Neural crest cell (in vitro differentiated cells): ENCODE measurements at places on chromosomes 12 and 14.

- no peak for DNase-seq
Measured at GRCh38 chr14:75753696-75754095, 92.7 kb downstream of the TTLL5 start.

GRCh38 chr12:1117970-1118563 is 127.0 kb downstream of the ERC1 start:
- DNase-seq = peak; percentile 61

DNA sequence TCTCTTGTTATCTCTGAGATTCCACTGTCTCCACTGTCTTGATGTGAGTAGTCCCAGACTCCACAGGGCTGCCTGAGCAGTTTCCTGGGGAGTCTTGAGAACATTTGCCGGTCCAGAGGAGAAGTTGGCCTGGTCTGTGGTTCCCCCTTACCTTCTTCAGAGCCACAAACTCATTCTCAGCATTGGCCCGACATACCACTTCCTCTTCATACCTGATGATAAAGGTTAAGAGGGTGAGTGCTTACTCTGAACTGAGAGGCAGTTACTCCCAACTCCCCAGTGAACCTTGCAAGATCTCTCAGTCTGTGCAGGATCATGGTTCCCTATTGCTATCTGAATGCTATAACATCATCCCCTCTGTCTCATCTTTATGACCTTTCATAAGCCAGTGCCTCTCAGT is 2.6 kb downstream of the KRT84 start:
- no peak for DNase-seq

- DNase-seq = no peak
Measured at GRCh38 chr12:104569346-104570173, 112.8 kb downstream of the CHST11 start.

DNA sequence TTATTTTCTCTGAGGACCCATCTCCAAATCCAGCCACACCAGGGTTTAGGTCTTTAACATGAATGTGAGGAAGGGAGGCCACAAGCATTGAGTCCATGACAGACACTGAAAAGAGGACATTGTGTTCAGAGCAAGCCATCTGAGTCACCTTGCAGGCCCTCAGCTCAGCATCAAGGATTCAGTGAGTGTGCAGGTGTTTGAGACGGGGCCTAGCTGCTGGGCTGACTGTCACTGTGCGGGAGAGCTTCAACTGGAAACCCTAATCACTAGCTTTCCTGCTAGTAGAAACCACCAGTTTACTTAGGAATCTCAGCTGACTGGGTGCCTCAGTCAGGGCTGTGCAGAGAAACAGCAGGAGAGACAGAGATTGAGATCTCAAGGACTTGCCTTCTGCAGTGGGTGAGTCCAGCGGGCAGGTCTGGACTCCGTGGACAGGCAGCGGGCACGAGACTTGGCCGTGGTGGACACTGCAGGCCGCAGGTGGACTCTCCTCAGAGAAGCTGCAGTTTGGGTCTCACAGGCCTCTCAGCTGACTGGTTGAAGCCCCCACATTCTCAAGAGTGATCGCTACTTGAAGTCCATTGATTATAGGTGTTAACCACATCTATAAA is 86.1 kb upstream of the DYNC1H1 start:
- no peak for DNase-seq

- no peak for DNase-seq
Measured at GRCh38 chr12:19752712-19753111, 313.4 kb downstream of the AEBP2 start.

DNA sequence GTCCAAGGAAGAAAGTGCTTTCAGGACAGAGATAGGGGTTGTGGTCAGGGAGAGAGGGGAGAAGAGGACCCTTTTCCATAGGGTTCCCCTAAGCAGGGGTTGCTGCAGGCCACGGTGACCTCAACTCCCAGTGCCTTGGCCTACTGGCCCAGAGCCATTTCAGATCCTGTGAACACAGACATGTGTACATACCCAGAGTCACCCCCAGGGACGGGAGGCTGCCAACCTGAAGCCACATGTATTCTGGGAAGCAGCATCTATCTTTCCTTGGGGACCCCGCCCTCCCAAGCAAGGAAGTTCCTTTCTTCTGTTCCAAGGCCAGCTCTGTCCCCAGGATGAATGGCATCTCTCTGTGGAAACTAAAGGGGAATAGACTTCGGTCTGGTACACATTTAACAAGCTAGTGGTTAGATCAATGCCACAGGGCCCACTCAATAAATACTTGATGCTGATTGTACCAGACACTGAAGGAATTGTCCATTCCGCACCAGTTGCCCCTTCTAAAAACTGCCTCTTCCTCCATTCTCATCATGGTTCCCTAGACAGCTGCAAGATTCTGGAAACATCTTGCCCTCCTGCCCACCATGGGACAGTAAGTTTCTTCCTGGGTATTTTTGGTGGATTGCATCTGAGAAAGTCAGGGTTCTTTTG is 25.2 kb upstream of the DGLUCY start:
- no peak for DNase-seq

DNA sequence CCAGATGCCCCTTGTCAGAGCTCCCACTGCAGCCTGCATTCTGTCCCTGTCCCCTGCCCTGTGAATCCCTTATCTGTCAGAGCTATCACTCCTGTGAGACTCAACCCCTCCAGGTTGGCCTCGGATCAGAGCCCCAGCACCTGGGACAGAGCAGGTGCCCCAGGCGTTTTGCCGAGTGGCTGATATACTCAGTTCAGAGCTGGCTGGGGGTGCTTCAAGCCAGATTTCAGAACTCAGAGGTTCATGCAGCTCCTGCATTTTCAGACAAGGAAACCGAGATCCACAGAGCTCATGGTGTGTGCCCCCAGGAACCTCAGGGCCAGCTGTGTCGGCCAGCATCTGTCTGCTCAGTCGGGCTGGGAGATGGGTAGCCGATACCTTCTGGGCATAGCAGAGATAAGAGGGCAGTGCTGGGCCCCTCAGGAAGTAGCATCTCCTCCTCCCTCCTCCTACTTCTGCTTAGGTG is 228.0 kb upstream of the RTL1 start:
- no peak for DNase-seq

- DNase-seq = no peak
Measured at GRCh38 chr14:21192875-21193535, 37.1 kb upstream of the OR5AU1 start.

DNA sequence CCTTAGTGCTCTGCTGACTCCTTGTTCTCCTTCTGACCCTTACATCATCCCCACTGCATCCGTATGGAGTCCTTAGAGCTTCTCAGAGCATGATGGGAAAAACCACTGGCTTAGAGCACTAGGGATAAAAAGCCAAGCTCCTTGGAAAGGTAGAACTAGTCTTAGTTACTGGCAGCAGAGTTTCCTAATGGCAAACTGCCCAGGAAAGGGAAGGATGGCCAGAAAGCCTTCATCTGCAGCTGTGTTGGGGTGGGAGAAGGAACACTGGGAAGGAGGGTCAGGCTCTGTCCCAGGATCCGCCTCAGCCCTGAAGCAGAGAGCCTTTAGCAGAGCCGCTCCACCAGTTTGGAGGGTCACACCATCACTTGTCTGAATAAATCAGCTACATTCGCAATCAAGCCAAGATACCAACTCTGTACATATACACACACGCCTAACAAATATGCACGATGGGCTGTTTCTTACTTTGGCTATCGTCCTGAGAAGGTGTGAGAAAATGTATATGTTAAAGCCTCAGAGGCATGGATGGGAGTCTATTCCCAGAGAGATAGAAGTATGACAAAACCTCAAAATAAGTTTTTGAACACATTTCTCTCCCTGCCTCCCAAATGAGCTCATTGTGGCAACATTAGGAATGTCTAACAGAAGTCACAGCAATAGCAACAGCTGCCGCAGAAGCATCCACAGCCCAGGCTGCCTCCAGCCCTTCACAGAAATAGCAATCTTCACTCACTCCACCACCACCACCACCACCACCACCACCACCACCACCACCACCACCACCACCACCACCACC is 18.6 kb upstream of the GALNT8 start:
- DNase-seq = no peak

GRCh38 chr12:90090929-90091651 is 382.5 kb upstream of the ATP2B1 start:
- no peak for DNase-seq

DNA sequence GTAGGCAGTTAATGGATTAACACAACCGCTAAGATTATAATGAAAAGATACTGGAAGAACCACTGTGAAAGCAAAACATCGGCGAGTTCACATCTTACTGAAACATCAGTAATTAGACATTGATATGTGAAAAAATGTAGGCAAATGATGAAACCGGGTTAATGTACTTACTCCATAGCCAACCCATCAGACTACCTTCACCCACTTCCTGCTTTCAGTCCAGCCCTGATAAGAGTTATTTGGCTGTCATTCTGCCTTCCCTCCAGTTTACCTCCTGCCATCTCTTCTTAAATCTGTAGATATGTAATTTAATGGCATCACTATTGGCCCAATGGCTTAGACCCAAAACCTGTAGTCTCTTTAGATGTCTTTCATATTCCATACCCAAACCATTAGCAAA is 46.0 kb upstream of the LGR5 start:
- no peak for DNase-seq

DNA sequence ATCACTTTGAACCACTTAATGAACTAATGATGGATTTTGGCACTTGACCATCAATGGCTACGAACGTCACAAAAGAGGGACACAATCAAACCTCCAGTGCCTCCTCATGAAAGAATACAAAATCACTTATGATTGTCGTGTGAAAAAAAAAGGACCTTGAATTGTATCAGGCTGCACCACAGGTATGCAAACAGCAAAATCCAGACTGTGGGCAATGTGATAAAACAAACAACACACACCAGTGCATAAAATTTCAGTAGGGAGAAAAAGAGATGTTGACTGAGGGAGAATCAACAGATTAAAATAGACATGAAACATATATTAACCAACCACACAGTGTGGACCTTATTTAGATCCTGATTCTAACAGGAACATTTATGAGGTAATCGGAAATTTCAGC is 2.6 kb downstream of the TSPAN8 start:
- DNase-seq = no peak

DNA sequence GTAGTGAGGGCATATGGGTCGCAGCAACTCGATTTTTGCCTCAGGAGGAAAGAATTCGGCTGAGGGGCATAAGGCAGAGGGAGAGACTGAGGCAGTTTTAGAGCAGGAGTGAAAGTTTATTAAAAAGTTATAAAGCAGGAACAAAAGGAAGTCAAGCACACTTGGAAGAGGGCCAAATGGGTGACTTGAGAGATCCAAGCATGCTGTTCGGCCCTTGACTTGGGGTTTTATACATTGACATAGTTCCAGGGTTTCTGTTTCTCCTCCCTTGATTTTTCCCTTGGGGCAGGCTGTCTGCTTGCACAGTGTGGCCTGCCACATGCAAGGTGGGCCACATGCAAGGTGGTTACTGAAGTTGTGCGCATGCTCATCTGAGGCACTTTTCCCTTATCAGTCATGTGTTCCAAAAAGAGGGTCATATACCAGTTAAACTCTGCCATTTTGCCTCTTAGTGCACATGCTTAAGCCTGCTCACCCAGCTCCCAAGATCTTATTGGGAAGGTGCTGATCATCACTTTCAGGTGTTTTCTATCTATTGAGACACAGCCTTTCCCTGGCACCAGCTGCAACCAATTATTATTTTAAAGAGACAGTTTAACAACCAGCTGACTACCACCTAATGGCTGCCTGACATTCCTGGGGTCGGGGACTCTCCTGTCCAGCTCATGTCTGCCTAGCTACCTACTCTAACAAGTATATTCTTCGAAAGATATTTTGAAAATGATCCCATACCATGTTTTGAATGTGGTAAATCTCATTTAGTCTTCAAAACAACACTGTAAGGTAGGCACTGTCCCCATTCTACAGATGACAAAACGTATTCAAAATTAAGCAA is 19.9 kb downstream of the PTGER2 start:
- DNase-seq = no peak

DNA sequence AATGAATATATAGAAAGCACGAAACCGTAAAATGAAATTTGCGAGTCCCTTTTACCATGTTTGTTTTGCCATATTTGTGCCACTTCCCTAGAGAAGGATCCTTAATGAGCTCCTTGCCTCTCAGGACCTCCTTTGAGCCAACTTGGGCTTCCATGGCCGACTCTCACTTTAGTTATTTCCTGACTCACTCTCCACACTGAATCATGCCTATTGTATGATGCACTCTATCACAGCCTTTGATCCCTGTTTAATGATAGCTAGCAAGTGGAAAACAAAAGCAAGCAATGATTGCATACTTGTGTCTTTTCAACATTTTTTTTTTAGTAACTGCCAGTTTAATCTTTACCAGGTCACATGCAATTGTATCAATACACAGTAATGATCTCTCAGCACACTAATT is 153.2 kb downstream of the CCER1 start:
- DNase-seq = no peak

DNA sequence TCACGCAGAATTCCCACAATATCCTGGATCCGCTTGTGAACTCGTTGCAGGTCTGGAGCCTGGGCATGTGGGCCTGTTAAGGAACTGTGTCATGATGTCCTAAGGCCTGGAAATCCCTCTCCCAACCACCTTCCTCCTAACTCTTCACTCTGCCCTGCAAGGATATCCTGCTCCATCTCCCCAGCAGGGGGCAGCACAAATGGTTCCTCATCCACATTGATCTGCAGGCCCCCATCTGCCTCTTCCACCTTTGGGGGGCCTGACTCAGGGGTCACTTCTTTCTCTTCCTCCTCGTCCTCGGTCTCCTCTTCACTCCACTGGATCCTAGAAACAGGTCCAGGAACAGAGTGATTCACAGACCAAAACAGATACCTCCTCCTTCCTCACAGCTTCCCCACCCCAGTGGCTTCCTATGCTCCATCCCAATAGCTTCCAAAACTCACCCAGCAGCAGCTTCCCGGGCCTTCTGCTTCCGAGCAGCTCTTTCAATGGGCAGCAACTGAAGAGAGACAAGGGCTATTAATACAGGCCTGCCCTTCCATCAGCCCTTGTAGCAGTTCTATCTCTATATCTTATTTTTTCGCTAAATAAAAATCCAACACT is 4.5 kb downstream of the NOP2 start:
- peak; percentile 72 for DNase-seq

DNA sequence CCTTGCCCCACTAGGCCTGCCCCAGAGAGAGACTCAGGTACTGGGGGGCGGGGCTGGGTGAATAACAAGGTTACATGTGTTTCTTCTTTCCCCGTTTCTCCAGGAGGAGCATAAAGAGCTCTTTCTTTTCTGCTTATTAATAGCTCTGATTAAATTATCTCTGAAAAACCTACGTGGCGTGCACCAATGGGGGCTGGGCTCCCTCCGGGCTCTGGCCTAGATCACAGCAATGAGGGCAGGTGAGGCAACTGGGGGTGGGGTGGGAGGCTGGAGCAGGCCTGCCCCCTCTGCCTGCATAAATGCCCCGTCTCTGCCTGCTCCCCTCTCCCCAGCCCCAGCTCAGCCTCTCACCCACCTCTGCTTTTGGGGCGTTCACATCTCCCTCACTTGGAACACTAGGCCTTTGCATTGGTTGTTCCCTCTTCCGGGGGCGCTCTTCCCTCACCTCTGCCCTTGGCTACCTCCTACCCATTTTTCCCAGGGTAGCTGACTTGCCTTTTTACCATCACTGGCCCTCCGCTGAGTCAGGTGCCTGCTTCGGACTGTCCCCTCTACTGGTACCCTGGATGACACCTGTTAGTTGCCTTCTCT is 4.1 kb upstream of the FAM222A start:
- no peak for DNase-seq

GRCh38 chr14:92472860-92473259 is 40.7 kb upstream of the RIN3 start:
- DNase-seq = no peak
